ENCODE measurements at places on chromosomes 12 and 14.

GRCh38 chr14:32022938-32023466 is 54.1 kb upstream of the ARHGAP5 start:
- DNase-seq = no peak

- DNase-seq = peak; percentile 81
These were observed 723 bp downstream of the KIF21A start for GRCh38 chr12:39441963-39442830.

DNA sequence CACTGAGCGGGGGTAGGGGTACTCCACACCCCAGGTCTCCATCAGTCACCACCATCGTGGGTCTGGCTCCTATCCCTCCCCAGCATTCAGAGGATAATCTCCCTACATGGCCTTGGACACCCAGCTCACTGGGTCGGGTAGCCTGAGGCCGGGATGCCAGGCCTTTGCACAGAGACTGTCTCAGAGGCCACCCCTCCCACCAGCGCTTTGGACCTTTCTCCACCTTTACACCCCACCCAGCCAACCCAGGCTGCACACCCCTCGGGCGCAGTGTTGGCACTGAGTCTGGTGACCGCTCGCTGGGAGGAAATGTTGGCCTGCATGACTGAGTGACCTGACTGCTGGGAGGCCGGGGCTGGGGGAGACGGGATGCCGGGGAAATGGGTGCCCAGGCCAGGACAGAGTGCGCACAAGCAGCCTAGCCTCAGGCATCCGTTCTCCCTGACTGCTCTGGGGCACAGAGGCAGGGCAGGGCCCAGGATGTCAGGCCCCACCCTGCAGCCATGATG is 10.6 kb upstream of the LBHD2 start:
- DNase-seq = no peak

- no peak for DNase-seq
These were observed 75.9 kb downstream of the TMEM132D start for GRCh38 chr12:129827866-129828384.

DNA sequence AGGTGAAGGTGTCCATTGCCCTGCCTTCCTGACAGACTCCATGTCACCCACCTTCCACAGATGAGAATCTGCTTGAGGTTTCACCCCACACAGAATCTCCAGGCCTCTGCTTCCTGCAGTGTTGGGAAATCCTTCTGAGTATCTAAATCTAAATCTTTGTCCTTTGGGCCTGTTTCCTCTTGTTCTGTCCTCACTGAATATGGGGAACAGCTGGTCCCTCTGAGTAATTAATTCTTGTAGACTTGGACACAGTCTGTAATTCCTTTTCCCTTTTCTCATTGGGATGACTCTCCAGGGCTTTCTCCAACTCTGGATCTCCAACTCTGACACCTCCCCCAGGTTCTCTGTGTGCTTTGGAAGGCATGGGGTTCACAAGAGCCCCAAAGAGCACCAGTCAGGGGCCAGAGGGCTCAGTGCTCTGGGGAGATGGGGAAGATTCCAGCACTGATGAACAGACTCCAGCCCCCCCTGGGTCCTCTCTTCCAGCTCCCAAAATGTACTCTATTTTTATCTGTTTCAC is 2.3 kb upstream of the ACVRL1 start:
- no peak for DNase-seq

DNA sequence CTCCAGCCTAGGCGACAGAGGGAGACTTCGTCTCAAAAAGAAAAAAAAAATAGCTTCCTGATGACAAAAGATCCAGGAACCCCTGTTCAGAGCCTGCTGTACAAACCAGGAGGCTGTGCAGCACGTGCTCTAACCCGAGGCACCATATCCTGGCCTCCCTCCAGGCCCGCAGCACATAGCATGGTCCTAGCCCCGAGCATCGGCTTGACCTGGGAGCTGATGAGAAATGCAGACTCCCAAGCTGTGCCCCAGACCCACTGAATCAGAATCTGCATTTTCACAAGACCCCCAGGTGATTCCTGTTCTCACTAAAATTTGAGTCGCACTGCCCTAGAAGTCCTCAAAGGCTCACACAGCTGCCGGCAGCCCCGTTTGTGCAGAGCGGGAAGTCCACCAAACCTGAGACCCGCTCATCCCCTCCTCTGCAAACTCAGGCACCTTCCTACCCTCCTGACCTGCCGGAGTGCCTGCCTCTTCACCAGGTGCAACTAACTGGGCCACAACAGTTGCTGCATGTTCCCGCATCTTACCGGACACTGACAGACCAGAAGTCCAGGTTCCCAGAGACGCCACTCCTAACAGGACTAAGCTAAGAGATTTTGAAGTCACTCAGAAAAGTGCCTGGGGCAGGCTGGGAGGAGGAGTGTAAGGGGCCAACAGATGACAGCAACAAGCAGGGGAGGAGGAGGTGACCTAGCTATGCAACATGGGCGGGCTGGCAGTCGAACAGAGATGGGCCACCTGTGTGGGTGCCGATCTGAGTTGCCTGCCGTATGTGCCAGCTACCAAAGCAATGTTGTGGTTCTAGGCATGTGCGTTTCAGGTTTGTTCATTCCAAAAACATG is 24.0 kb upstream of the RIN3 start:
- no peak for DNase-seq

GRCh38 chr14:63096186-63096585 is 50.9 kb upstream of the KCNH5 start:
- no peak for DNase-seq

All from NCI-H1930 (cell line).